ENCODE measurements at places on chromosomes 4 and X.

DNA sequence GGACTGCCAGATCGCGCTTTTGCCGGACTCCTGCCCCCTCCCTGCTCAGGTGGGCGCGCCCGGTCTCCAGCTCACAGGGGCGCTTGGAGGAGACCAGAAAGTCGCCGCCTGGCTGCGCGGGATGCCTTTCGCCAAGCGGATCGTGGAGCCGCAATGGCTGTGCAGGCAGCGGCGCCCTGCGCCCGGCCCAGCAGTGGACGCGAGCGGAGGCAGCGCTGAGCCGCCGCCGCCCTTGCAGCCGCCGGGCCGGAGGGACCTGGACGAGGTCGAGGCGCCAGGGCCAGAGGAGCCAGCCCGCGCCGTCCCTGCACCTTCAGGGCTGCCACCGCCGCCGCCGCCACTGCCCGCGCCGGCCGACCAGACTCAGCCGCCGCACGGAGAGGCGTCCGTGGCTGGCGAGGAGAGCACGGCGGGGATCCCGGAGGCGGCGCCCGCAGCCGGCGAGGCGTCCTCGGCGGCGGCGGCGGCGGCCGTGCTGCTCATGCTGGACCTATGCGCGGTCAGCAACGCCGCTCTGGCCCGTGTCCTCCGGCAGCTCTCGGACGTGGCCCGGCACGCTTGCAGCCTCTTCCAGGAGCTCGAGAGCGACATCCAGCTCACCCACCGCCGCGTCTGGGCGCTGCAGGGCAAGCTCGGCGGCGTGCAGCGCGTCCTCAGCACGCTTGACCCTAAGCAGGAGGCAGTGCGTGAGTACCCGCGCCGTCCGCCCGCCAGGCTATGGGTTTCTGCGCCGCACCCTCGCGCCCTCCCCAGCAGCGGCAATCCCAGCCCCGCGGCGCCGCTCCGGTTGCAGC is 834 bp downstream of the NHS start:
- DNase-seq, result peak; percentile 65

GRCh38 chrX:37594755-37595382 is 23.4 kb downstream of the LANCL3 start:
- DNase-seq, result no peak

DNA sequence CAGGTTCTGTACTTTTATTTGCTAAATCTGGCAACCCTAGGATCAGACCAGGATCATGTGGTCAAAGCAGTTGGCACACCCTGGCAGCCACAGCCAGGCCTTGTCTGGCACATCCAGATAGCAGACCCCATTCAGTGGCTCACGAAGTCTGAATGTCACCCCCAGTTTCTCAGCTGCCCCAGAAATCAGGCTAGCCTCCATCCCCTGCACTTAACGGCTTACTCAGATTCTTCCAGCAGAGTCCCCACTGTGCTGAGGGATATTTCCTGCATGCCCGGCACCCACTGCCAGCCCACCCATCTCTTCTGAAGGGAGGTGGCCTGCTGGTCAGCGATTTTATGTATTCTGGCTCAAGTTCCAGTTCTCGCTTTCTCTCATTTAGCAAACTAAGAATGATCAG is 4.7 kb upstream of the AWAT2 start:
- DNase-seq, result no peak

DNA sequence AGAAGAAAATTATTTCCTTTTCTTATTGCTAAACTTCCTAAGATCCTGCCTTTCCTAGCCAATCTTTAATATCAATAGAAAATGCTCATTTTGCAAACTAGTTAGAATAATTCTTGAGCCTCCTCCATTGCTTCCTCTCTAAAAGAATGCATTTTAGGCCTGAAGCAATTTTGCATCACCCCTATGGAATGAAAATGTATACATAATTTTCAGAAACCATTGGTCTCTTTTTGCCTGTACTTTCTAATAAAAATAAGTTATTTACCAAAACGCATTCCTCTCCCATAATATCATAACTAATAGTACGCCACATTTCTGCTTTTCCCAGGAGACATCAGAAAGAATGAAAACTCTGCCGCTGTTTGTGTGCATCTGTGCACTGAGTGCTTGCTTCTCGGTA is 1.7 kb downstream of the MUC7 start:
- no peak for DNase-seq

DNA sequence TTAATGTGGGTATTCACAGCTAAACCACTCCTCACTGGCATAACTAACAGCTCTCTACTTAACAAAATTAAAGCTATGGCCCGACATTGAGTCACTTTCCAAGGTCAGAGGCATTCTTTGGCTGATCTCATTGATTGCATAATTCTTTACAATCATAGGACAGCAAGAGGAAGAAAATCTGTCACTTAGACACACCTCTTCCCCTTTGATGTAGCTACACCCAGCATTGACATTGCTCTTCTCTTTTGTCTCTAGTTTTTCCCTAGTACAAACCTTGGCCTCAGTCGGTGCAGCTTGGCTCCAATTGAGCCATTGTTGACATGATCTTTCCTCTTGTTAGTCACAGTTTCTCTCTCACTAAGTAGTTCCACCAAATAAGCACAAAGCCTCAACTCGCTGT is 313.3 kb upstream of the ACTRT1 start:
- DNase-seq, result no peak

- DNase-seq, result no peak
Measured at GRCh38 chrX:15437724-15438123, 53.5 kb upstream of the VEGFD start.

GRCh38 chr4:165208741-165209388 is 1.5 kb downstream of the KLHL2 start:
- no peak for DNase-seq

- DNase-seq, result no peak
Measured at GRCh38 chr4:139297001-139297410, 4.3 kb upstream of the NAA15 start.

DNA sequence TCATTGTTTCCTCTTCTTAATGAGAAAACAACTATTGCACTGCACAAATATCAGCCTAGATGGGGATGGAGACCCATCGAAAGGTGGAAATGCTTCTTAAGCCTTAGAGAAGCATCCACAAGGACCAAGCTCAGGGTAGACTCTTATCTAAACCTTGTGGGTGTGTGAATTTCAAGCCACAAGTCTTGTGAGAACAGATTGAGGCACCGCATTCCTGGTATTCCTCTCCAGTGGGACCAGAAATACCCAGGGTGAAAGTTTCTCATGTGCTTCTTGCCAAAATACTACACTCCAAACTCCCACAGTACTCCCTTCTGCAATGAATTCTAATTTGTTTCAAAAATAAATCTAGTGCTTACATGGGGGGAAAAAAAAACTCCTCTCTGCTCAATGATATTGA is 375.6 kb downstream of the PDGFC start:
- DNase-seq, result no peak

DNA sequence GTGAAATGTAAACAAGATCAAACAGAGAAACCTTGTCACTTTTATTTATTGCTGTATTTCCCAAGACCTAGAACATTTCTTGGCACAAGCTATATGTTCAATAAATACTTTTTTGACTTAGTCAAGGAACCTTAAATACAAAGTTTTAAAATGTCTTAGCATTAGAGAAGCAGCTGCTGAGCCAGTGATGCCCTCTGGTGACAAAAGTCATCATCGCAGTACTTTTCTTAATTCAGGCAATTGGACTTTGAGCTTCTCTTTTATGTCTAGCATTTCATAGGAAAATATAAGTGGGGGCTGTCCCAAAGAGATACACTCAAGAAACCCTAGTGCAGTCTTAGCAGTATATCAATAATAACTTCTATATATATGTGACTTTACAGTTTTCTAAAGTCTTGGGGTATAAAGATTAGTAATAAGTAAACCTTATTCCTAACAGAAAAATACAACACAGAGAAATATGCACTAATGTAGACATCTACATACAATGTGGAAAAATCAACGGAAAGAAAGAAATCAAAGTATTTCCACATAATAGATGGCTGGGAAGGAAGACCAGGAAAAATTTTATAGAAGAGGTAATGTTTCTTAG is 118.4 kb downstream of the DTHD1 start:
- DNase-seq, result peak; percentile 9

DNA sequence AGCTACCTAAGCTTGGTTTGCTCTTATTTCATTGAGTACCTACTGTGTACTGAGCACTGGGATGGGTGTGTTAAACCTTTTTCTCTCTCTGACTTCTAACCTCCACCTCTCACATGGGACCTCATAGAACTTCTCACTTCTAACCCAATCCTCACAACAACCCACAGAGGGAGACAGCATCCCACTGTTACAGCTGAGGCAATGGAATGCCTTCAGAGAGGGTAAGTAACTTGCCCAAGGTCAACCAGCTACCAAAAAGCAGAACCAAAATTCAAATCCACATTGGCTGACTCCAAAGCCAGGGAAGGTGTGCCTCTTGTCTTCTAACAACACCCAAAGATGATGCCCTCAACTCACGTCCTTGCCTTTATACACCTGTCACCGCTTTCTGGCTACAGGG is 5.4 kb downstream of the SEL1L3 start:
- DNase-seq, result no peak

DNA sequence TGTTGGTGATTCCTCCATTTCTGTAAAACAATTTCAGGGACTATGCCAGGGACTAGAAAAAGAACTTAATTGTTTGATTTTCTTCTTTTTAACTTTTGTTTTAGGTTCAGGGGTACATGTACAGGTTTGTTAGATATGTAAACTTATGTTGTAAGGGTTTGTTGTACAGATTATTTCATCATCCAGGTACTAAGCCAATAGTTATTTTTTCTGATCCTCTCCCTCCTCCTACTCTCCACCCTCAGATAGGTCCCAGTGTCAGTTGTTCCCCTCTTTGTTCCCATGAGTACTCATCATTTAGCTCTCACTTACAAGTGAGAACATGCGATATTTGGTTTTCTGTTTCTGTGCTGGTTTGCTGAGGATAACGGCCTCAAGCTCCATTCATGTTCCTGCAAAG is 70.8 kb upstream of the BOD1L1 start:
- no peak for DNase-seq

- peak; percentile 63 for DNase-seq
Measured at GRCh38 chrX:153662266-153662665, 11.3 kb downstream of the PNCK start.

DNA sequence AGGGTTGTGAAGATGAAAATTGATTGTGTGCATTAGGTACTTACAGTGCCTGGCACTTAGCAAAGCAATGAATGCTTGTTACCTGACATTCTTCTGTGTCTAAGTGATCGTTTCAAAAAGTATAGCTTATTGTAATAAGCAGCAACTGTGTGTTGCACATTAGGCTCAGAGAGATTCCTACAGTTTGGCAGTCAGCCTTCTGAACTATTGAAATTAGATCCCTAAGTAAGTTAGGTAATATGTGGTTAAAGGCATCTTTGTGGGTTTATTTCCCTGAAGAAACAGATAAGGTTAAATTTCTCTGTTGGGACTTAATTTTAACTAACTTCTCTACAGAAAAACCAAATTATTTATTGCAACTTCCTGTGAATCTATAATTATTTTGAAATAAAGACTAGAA is 93.4 kb downstream of the REPS2 start:
- no peak for DNase-seq

DNA sequence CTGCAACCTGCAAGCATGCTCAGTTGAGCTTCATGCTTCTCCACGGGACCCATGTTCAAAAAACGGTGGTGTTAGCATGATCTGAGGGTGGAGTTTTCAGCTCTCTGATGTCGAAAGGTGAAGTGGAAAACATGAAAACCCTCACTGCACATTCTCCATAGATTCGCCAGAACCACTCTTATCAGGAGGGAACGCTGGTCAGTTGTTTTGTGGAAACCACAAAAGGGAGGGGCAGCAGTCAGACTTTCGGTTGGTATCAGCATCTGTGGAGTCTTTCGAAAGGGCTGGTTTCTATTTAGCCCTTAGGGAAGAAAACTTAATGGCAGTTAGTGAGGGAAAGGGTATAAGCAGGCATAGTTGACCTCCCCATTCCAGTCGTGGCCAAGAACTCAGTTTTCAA is 12.6 kb downstream of the PPA2 start:
- DNase-seq, result no peak

DNA sequence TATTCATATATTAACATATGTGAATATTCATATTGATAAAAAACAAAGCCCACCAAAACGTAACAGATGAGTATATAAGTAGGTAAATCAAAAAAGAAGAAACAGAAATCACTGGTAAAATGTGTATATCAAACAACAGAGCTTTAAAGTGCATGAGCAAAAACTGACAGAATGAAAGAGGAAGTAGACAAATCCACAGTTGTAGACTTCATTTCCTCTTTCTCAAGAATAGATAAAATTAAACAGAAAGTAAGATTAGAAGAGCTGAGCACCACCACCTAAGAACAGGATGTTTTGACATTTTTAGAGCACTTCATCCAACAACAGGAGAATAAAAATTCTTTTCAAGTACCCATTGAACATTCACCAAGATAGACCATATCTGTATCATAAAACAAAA is 64.6 kb downstream of the CNKSR2 start:
- DNase-seq, result no peak

GRCh38 chr4:52788806-52789205 is 37.6 kb upstream of the ERVMER34-1 start:
- DNase-seq, result no peak

DNA sequence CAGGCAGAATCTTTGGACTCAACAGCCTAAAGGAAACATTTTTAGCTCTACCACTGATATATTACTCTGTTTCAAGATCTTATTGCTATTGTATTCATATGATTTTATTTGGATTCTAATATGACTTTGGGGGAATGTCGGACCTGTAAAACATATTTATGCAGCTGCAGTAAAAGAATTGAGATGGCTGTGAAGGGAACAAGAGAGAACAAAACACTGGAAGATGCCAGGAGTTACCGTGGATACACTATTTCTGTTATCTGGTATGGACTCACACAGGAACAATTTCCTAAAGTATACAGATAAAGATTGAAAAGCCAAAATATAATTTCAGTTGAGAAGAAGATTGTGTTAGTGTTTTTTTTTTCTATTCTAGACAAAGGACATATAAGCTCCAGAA is 113.0 kb upstream of the DCLK2 start:
- no peak for DNase-seq

GRCh38 chr4:166045457-166045856 is 172.4 kb downstream of the TLL1 start:
- no peak for DNase-seq

All from nephron progenitor cell (in vitro differentiated cells).